GM12878 (cell line): ENCODE measurements at places on chromosomes 4 and X. TPM values are rescaled to one million over a fixed set of nuclear protein-coding genes. Genes with fewer than 3 reads are reported as not detected.

DNA sequence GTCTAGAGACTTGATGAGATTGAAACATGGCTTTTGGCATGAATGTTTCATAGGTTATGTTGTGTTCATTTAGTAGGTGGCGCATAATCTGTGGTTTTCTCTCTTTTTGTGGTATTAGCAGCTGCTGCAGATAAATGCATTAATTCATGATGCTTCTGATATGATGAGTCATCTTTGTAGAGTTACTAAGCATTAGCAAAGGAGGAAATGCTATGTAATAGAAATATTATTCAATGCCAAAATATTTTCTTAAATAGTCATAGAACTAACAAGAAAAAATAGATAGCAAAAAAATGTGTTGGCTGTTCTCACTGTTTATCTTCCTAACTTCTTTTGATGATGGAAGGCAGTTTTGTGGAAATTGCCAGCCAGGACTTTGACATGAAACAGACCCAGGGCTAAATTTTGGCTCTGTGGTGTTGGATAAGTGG lies 3.6 kb downstream of the ZXDB start:
- H3K27me3 ChIP-seq: no peaks in the 10 kb centered on the region
- no peak for DNase-seq
- no peaks in the 10 kb centered on the region for H3K4me1 ChIP-seq

DNA sequence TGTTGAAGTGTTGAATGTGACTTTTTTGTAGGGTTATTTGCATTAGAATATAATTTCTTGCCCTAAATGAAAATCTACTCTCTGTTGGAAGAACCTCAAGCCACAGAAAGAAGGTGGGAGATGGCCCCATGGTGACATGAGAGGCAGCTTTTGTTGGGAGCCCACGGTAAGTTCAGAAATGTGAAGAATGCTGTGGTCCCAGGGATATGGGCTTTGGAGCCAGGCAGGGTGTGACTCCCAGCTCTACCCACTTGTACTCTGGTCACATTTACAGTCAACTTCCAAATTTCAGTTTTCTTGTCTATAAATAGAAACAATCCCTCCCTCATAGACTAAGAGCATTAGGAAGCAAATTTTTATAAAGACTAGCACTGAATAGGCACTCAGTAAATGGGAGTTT lies 177.8 kb downstream of the RAB28 start:
- H3K27me3 ChIP-seq: no peaks in the 10 kb centered on the region
- no peaks in the 10 kb centered on the region for H3K36me3 ChIP-seq
- no peaks in the 10 kb centered on the region for H3K4me1 ChIP-seq
- no peak overlapping the region for H3K27ac ChIP-seq

DNA sequence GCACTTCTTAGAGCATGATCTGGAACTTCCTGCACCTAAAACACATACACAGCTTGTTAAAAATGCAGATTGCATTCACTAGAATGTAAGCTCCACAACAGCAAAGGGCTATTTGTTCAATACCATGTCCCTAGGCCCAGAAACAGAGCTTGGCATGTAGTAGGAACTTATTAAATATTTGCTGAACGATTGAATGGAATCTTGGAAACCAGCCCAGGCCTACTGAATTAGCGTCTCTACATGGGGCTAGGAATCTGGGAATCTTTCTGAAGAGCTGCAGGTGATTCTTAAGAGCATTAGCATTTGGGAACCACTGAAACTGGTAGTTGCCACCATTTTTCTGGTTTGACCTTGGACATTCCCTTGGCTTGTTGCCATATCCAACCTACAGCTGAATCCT lies 234.1 kb downstream of the STIM2 start:
- H3K36me3 ChIP-seq: no peaks in the 10 kb centered on the region
- H3K4me3 ChIP-seq: no peak overlapping the region
- no peaks in the 10 kb centered on the region; the same call in 1 of the 2 replicates for H3K27me3 ChIP-seq
- H3K4me1 ChIP-seq: no peaks in the 10 kb centered on the region
- H3K27ac ChIP-seq: no peak overlapping the region

GRCh38 chr4:184851200-184851541 lies 25.4 kb upstream of the ACSL1 start:
- no peaks in the 10 kb centered on the region for H3K27me3 ChIP-seq
- peak; percentile 81 for DNase-seq
- peak overlapping the region; percentile 54 for H3K27ac ChIP-seq
- H3K4me1 ChIP-seq: peaks cover 63% of the 10 kb centered on the region

RTL3 gene
- total RNA-seq: 0.19 and 0.23 TPM in 2 replicates

DNA sequence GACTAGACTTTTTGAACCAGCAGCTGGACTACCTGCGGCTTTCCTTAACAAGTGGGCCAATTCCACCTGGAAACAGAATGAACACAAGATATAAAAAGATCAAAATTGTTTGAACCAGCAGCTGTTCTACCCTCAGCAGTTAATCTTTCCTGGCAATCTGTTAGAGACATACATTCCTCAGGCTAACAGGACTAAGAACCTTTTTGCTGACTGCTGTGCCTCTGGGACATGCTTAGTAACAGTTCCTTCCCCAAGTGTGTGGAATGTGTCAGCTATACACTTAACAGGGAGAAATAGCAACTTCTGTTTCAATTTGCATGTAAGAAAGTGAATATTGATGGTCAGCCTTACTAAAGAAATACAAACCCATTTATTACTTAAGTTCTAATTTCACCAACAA lies 554.4 kb downstream of the ARAP2 start:
- no peaks in the 10 kb centered on the region for H3K27me3 ChIP-seq
- no peaks in the 10 kb centered on the region for H3K4me1 ChIP-seq
- H3K4me3 ChIP-seq: no peak overlapping the region
- H3K36me3 ChIP-seq: no peaks in the 10 kb centered on the region

GRCh38 chrX:109707720-109708119 lies 25.3 kb downstream of the ACSL4 start:
- H3K4me1 ChIP-seq: peaks cover 9% of the 10 kb centered on the region
- no peaks in the 10 kb centered on the region for H3K27me3 ChIP-seq
- peak overlapping the region; percentile 38; the same call in 1 of the 2 replicates for H3K4me3 ChIP-seq
- H3K36me3 ChIP-seq: no peaks in the 10 kb centered on the region

GRCh38 chrX:16207634-16208033 lies 40.4 kb downstream of the MAGEB17 start:
- no peaks in the 10 kb centered on the region for H3K36me3 ChIP-seq
- no peak overlapping the region for H3K4me3 ChIP-seq
- H3K27ac ChIP-seq: no peak overlapping the region
- no peak for DNase-seq
- H3K4me1 ChIP-seq: no peaks in the 10 kb centered on the region

ANOS1 gene
- 0.05 and 0.08 TPM in 2 replicates for total RNA-seq

ARHGEF6 gene
- 18.8 and 18.9 TPM in 2 replicates for total RNA-seq

SPIN2B gene
- 6.6 and 6.7 TPM in 2 replicates for total RNA-seq

GRCh38 chr4:185141777-185142176 lies 1.3 kb upstream of the SLC25A4 start:
- no peaks in the 10 kb centered on the region; the same call in 1 of the 2 replicates for H3K36me3 ChIP-seq
- no peak for DNase-seq

HOPX gene
- total RNA-seq: 0.38 and 0.58 TPM in 2 replicates

TBX22 gene
- not detected in 2 replicates for total RNA-seq

ABLIM2 gene
- total RNA-seq: 0.15 TPM in 1 of 2 replicates, not detected in the other

WAS gene
- total RNA-seq: 84.7 and 86.8 TPM in 2 replicates

SLC25A53 gene
- 5.5 and 5.6 TPM in 2 replicates for total RNA-seq

DNA sequence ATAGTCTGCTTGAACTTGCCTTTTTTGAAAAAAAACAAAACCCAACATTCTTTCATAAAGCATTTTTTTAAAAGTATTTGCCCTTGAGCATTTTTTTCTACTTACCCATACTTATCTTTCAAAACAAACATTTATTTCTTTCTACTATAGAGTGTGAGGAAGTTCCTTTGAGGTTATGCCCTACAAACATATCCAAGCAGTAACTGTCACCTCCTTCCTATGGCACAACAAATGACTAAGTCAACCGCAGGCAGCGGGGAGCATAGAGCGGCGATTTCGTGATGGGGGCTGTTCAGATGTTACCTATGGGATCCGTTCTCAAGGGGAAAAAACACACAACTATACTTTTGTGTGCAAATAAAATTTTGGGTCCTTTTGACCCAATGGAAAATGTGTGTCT lies 19.4 kb downstream of the SPRY1 start:
- no peak overlapping the region for H3K4me3 ChIP-seq
- H3K27ac ChIP-seq: no peak overlapping the region
- no peaks in the 10 kb centered on the region for H3K36me3 ChIP-seq
- DNase-seq: no peak
- H3K4me1 ChIP-seq: peaks cover 21% of the 10 kb centered on the region
